Effector memory CD4-positive, alpha-beta T cell (primary cell): ENCODE measurements at places on chromosomes 13 and 19.

DNA sequence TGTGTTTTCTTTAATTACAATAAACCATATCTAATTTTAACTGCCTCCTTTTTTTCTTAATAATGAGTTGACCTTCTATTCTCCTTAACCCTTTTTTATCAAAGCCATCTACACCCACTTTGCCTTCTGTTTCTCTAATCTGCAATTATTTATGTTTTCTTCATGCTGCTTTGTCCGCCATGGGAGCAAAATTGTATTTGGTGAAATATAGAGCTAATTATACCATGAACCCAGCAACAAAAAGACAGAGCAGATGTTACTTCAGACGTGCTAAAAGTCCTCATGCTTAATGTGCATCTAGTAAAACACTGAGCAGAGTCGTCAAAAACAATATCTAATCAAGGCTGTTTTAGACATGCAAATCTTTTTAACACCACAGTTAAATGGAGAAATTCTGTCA, 264.7 kb downstream of the DACH1 start:
- DNase-seq, result no peak

- DNase-seq, result no peak
These were observed 16.1 kb upstream of the GALP start for GRCh38 chr19:56159622-56160271.

DNA sequence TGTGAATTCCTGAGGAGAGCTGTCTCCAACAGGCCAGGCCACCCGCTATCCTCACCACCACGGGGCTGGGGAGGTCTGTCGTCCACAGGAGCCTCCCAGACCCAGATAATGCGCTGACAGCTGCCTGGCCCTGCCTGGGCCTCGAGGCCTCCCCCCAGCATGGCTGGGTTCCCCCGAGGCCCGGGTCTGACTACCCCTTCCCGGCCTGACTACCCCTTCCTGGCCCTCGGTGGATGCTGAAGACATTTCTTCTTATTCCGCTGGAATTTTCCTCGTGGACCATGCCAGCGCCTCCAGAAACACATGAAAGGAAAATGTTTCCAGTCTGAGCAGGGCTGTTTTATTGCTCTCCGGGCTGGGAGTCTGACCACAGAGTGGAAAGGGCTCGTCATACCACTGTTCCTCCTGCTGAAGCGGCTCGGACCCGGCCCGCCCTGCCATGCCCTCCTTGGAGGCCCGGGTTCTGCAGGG, 16.8 kb upstream of the COMP start:
- no peak for DNase-seq

GRCh38 chr13:24851546-24851945, 87.6 kb downstream of the RNF17 start:
- no peak for DNase-seq

- no peak for DNase-seq
These were observed 225.4 kb downstream of the RGCC start for GRCh38 chr13:41682766-41683165.

GRCh38 chr13:107865643-107866031, 349.7 kb downstream of the LIG4 start:
- DNase-seq, result no peak

- no peak for DNase-seq
These were observed 26.7 kb downstream of the FLT1 start for GRCh38 chr13:28468023-28468915.

- DNase-seq, result no peak
These were observed 638.2 kb upstream of the SPRY2 start for GRCh38 chr13:80979035-80979641.

- DNase-seq, result no peak
These were observed 4.4 kb downstream of the IFNL3 start for GRCh38 chr19:39240421-39240820.

DNA sequence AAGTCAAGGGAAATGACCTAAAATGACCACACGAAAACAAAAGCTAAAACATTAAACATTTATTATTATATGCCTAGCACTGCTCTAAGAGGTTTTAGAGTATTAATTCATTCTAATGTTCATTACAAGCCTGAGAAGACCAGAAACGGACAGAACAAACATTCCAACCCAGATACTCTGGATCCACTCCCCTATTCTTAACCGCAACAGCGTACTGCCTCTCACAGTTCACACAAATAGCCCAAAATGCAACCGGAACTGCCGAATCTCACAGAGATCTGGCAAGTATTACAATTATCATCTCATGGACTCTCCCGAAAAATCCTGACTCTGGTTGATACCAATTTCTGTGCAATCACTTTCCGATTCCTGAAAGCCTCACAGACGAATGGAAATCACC, 1.4 kb downstream of the ZNF780B start:
- no peak for DNase-seq

DNA sequence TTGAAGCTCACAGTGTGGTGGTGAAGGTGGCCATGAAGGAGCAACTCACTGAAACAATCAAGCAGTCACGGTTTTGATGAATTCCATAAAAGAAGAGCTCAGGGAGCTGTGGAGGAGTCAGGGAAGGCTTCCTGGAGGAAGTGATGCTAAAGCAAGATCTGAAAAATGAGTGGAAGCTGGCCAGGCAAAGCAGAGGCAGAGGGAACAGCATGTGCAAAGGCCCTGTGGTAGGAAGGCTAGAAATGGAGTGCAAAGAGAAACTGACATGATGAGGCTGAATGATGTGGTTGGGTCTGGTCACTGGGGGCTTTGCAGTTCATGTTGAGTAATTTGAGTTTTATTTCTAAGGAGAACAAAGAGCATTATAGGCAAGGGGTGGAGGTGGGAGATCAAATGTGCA, 6.9 kb downstream of the ADGRE1 start:
- no peak for DNase-seq

DNA sequence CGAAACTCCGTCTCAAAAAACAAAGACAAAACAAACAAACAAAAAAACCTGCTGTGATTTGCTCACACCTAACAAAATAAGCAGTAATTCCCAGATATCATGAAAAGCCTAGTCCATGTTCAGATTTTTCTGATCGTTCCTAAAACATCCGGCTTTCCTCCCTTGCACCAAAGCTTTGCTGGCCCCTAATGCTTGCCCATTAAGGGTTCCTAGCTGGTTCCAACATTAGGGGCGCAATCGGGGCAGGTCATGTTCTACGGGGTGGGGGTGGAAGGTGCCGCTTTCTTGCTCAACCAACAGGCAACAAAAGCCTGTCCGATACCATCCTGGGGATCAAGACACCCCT, 25.5 kb upstream of the FXYD3 start:
- DNase-seq, result no peak
